MM.1S (cell line): ENCODE measurements at places on chromosomes 4 and X.
A peak's percentile ranks its signal among the peaks of the same experiment; 100 is the strongest.

GRCh38 chr4:35525192-35525978 lies 718.9 kb downstream of the ARAP2 start:
- DNase-seq: no peak

- DNase-seq: no peak
Measured at GRCh38 chrX:134676436-134676835, 18.2 kb upstream of the PLAC1 start.

- no peak for DNase-seq
Measured at GRCh38 chrX:69031181-69031580, 134.1 kb downstream of the PJA1 start.

DNA sequence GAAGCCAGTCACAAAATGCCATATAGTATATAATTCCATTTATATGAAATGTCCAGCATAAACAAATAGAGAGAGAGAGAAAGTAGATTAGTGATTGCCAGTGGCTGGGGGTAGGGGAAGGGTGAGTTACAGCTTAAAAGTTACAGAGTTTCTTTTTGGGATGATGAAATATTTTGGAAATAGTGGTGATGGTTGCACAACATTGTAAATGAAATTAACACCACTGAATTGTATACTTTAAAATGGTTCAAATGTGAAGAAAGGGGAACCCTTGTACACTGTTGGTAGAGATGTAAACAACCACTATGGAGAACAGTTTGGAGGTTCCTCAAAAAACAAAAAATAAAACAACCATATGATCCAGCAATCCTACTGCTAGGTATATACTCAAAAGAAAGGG lies 131.2 kb upstream of the GPC4 start:
- no peak for DNase-seq

GRCh38 chrX:123464709-123465108 lies 268.1 kb downstream of the THOC2 start:
- no peak for DNase-seq

DNA sequence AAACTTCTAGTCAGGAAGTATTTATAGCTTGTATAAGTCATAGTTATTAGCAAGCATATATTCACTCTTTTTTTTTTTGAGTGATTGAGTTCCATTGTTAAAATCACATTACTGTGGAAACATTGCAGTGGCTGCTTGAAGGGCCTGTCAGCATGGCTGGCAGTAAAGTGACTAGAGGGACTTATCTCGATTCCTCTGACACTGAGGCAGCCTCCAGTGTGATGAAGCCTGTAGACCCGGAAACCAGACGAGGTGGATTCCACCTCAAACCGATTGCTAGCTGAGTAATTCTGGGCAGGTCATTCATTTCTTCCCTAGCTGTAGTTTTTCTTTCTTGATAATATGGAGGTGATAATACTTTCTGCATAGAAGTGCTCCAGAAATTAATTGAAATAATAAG lies 4.7 kb downstream of the FAM149A start:
- DNase-seq: no peak

GRCh38 chr4:128241425-128241913 lies 46.1 kb downstream of the PGRMC2 start:
- no peak for DNase-seq

DNA sequence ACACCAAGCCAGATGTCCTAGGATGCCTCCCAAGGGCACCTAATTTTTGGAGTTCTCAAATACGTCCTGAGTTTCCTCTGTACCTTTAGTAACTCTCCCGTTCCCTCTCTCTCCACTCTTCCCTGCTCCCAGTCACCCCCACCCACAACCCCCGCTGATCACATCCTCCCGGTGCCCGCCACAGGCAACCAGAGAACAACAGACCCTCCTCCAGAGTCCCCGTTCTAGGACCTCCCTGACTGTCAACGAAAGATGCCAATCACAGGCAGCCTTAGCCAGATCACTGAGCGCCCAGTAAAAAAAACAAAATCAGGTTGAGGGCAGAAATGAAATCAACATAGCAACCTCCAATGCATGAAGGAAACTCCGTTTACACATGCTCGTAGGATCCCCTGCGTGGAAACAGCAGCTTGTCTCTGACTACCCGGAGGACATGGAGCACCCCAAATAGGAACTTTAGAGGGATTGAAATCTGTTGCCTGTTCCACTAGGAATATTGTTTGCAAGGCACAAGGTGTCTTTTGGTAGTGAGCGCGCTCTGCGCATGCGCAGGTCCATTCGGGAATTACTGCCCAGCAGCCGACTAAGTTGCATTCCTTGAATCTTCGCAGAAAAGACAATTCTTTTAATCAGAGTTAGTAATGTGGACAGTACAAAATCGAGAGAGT lies at the start of gene GABRB1:
Gene GABRB1 (plus strand): TSS at position 557 of the 668 bp plus-strand sequence.
- peak; percentile 28 for DNase-seq

GRCh38 chr4:3673716-3674478 lies 92.3 kb upstream of the ADRA2C start:
- DNase-seq: no peak

DNA sequence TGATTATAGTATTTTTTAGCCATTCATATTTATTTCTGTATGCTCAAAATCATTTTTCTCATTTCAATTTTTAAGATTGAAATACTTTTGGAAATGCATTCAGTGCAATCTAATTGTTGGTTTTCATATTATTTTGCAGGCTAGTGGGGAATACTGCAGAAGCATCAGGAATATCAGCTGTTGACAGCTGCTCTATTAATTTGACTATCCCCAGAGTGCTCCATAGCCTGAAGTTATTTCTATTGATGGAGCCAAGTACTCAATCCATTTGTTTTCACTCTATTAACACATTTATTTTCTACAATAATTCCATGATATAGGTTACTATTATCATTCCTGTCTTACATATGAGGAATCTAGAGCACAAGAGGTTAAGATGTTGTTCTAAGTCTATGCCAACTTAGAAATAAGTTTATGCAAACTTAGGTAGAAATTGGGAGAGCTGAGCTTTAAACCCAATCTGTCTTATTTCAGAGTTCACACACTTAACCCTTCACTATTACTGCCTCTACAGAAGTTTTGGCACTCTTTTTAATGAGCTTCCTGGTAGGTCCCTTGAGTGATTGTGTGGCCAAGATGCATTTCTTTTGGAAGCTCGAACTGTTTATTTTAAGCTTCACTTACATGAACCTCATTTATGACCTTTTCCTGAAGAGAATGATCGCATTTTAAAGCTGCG lies 65.6 kb upstream of the PCDH18 start:
- no peak for DNase-seq

DNA sequence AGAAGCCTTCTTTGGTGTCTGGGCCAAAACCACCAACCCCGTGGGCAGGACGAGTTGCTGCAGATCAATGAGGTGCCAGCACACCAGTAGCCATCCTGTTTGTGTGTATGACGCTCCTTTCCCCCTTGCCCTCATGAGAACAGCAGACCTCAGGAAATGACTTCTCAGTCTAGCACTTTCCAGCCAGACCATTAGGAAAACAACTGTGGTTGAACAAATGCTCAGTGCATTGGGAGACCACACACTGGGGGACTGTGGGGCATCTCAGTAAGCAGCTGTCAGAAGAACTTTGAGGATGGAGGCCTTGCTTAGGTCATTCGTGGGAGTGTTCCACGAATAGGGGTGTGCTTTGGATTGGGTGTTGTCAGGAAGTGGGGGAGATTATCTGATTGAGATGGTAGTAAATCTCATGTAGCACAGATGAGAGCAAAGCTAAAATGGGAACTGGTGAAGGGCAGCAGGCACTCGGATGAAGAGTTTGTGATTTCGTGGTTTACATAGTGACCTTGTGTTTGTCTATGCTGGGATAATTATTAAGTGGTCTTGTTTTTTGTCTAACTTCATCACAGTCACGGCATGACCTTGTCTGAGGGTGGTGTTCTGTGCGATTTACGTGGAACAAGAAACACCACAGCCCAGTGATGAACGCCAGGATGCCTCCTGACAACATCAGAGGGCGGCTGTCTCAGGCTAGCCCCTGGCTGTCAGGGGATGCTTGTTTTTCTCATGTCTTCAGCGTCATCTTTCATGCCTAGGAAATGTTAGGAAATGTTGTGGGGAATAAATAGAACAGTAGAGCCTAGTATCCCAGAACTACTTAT lies 70.1 kb downstream of the USP46 start:
- DNase-seq: no peak

GRCh38 chr4:40337523-40337922 lies 2.4 kb downstream of the CHRNA9 start:
- no peak for DNase-seq

- no peak for DNase-seq
Measured at GRCh38 chrX:108811891-108812290, 75.5 kb upstream of the IRS4 start.

DNA sequence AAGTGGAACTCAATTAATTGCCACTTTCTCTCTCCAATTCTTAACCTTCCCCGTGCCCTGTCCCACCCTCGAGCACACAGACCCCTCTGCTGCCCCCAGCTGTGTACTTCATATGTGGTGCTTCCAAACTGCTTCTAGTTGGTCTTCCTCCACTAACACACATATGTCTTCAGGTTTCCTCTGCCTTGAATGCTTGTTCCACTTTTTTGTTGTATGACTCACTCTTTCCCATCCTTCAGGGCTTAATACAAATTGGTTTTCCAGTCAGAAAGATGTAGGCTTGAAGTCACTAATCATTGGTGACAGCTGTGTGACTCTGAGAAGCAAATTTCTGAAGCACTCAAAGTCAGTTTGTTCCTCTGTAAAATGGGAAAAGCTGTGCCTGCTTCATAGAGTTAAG lies 30.6 kb downstream of the TRIM2 start:
- no peak for DNase-seq
